Activated gamma-delta T cell treated with Interleukin-2 at 50 U/mL for 16 hours (primary cell): ENCODE measurements at places on chromosomes 5 and 9.

DNA sequence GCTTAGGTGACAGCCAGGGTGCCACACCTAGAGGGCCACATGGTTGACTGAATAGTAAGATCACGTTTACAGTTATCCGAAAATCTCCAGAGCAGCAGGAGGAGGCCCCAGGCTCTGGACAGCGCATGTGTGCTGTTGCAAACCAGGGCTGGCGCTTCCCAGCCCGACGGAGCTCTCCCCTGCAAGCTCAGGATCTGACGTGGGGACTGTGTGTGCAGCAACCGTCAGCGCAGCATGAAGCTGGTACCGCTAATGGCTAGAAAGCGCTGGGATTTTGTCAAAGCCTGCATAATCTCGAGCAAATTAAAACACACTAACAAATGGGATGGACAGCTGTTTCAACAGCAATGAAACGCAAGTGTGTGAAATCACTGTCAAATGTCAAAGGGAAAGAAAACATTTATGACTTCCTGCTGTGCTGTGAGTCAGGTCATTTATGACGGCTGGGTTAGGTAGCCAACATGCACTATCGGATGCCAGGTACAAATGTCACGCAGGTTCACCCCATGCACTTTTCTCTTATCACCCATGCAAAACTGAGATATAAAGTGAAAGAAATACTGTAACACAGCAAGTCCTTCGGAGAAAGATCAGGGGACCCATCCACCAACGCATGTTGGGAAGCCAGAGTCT, 7.5 kb downstream of the SURF4 start:
- no peak for DNase-seq

- DNase-seq: no peak
These were observed 133.7 kb downstream of the DMAC1 start for GRCh38 chr9:7665874-7666273.

DNA sequence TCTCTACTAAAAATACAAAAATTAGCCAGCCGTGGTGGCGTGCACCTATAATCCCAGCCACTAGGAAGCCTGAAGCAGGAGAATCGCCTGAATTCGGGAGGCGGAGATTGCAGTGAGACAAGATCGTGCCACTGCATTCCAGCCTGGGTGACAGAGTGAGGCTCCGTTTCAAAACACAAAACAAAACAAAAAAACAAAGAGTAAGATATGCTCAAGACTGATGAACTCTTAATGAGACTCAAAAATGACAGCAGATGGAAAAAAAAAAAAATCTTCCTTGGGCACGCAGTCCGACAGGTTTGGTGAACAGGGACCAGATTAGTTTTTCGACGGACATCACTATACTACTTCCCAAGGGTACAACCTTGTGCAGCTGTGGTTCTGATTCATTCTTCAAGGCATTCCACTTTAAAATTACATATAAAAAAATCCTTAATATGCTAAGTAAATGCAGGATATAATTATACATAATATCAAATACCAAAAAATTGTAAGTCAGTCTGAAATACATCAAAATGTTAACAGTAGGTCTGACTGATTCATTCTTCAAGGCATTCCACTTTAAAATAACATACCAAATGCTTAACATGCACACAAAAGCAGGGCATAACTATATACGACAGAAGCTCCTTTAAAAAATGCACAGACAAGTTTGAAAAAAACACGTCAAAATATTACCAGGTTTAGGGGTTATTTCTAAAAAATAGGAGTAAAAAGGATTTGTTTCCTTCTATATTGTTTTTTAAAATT, 12.3 kb downstream of the PSIP1 start:
- DNase-seq: no peak

DNA sequence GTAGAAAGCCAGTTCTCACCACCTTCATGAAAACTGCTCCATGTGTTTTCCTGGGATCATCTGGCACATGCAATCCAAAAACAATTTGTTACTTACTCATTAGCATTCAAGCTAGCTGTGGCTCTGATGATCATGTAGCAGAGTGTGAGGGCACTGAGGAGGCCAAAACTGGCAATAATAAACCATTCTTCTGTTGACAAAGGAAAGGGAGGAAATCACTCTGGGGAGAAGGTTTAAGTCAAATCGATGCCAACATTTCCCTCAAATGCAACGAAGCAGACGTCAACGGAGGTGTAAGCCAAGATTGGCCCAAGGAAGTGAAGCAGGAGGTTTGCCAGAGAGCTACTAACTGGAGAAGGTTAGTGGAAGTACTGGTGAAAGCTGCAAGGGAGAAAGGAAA, 55.7 kb upstream of the TBC1D9B start:
- no peak for DNase-seq

- no peak for DNase-seq
These were observed 128.1 kb upstream of the LHFPL2 start for GRCh38 chr5:78776637-78777036.

- DNase-seq: no peak
These were observed 292.2 kb downstream of the ARHGAP26 start for GRCh38 chr5:143062379-143062778.

GRCh38 chr9:18896531-18897179, 136.4 kb downstream of the SAXO1 start:
- DNase-seq: no peak

DNA sequence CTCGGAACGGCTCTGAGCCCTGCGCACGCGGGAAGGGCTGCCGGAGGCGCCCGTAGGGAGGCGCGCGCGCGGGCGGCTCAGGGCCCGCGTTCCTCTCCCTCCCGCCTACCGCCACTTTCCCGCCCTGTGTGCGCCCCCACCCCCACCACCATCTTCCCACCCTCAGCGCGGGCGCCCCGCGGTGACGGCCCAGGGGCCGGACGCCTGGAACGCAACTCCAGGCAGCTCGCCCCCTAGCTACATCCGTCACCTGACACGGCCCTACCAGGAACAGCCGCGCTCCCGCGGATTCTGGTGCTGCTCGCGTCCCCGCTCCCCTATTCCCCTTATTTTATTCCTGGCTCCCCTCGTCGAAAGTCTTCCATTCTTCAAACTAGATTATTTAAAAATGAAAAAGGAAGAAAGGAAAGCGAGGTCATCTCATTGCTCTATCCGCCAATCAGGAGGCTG, at the start of gene CDKN2B-AS1:
TSS of gene CDKN2B-AS1 (plus strand) at position 236 of the 450 bp plus-strand sequence.
- no peak for DNase-seq

- no peak for DNase-seq
These were observed 125.1 kb downstream of the TTLL11 start for GRCh38 chr9:121968056-121968455.

- no peak for DNase-seq
These were observed 37.2 kb upstream of the GRHPR start for GRCh38 chr9:37385286-37385685.

DNA sequence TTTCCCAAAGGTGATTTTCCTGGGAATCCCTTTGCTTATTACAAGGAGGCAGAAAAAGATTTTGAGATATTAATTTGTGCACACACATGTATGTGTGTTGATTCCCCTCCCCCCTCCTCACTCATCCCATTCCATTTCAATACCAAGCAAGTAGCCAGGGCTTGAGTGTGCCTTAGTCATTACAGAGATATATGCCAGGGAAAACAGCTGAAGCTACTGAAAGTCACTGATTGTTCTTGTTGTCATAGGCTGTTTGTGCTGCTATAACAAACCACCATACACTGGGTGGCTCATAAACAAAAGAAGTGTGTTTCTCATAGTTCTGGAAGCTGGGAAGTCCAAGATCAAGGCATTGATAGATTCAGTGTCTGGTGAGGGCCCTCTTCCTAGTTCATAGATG, 158.6 kb downstream of the BAAT start:
- DNase-seq: no peak

DNA sequence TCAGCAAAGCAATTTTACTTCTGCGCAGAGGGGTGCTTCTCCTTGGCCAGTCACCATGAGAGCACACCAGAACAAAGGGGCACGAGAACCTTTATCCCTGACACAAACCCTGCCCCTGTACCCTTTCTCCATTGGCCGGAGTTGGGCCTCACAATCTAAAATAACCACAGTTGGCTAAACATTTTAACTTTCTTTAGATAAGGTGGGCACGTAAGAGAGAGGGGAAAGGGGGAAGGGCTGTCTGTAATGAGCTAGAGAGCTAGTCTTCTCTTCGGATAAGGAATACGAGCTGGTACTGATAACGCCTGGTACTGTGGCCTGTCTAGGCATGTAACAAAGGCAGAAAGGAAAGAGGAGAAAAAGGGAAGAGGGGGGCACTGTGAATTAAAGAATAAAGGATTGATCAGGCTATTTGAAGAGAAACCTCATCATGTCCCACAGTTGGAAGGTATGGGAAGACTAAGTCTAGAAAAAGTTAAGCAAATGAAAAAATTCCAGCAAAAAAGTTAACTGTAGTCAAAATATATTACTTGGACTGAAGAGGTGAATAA, 1.8 kb upstream of the IARS1 start:
- DNase-seq: no peak

DNA sequence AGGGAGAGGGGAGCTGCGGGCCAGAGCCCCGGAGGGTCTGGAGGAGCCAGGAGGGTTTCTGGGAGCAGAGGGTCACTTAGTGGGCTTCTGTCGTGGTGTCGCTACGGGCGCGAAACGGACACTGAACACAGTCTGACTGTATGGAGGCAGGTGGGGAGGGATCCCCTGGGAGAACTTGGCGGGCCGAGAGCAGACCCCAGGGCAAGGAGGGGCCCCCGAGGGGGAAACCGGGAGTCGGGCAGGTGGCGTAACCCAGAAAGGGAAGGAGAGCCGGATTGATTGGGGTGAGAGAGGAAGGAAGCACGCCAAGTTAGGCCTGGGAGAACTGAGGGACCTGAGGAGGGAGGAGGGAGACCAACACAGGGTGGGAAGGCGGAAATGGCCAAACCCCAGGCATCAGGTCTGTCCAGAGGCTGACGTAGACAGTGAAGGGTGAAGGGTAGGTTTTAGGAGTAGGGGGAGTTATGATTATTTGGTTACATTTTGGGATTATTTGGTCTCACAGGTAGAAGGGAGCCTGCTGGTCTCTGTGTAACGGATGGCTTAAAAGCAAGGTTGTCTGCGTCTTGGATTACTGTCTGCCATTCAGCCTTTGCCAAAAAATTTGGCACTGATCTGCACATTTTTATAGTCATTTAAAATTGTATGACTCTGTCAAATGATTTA, 3.3 kb upstream of the MSMP start:
- DNase-seq: no peak

GRCh38 chr5:111741278-111741677, 15.7 kb downstream of the NREP start:
- DNase-seq: no peak

GRCh38 chr5:32210151-32210550, 36.0 kb upstream of the GOLPH3 start:
- no peak for DNase-seq

GRCh38 chr9:90037146-90037797, 432.5 kb downstream of the GADD45G start:
- DNase-seq: no peak

GRCh38 chr9:27362447-27363210, 65.7 kb upstream of the EQTN start:
- DNase-seq: no peak

GRCh38 chr5:86320266-86320665, 297.5 kb upstream of the COX7C start:
- DNase-seq: no peak

DNA sequence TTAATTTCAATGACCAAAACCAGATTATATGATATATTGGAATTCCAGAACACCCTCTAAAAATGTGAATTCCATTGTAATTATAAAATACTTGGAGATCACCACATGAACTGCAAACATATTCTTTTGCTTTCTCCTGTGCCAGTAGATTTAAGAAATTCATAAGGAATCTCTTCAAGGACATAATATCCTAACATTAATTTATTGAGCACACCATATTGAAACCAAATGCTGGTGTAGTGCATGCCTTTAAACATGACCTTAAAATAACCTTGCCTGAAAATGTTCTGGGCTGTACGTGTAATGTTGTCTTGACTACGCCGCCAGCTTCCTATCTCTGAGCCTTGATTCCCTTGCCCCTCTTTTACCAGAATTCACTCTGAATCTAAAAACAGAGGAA, 205.0 kb upstream of the ACTBL2 start:
- DNase-seq: no peak

- no peak for DNase-seq
These were observed 313.5 kb upstream of the PANK3 start for GRCh38 chr5:168892618-168893186.

DNA sequence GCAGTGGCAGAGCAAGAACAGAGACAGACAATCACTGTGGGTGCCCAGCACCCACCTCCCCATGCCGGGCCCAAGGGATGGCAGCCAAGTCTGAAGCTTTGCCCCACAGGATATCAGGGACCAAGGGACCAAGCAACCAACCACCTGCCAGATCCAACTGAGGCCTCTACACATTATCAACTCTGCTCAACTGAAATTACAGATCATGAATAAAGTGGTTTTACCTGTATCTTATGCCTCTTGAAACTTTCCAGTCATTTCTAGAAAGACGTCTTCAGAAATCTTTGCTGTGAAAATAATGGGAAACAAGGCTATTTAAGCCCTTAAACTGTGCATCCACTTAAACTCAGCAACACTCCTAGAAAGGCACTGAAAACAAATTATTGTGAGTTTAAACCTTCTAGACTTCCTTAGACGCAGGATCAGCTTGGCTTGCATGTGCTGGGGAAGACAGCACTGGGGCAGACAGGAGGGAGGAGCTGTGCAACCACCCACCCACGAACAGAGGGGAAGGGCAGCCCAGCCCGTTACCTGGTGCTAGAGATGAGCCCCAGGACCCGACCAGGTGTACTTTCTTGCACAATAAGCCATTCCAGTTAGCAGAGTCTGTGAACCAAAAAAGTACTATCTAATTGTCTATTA, 80.0 kb downstream of the SEMA4D start:
- no peak for DNase-seq

DNA sequence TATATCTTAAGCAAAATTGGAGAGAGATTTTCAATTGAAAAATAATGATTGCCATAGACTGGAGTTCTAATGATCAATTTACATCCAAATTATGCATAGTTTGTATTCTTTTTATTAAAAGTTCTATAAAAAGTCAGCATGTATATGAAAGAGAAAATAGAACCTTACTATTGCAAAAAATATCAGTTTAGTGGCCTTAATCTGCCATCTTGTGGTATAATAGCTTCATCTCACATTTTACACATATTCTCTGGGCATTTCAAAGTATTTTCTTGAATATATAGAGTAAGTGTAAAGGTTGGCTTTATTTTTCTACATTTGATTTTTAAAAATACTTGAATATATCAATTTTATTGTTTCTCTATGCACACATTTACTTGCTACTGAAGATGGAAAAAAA, 1858.6 kb upstream of the CDH9 start:
- no peak for DNase-seq

- no peak for DNase-seq
These were observed 93.8 kb upstream of the BNC2 start for GRCh38 chr9:16964228-16964627.

- DNase-seq: no peak
These were observed 26.0 kb upstream of the SYK start for GRCh38 chr9:90775657-90776056.
